ENCODE measurements at places on chromosomes 2 and 18.

DNA sequence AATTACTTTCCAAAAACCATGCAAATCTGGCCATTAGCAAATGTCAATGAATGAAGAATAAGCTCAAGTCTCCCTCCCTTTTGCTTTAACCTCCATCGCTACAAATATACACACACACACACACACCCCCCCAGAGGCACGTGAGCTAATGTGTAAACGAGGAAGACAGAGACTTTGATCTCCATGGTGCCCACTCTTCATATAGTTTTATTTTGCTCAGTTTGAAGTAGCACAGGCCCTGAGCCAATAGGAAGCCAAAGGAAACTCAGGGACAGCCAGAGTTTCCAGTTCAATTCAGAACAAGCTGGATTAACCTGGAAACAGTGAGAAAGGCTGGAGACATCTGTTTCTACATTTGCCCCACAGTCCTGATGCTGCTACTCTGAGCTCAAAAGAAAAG lies 248.4 kb upstream of the MEIS1 start:
- no peak for DNase-seq

DNA sequence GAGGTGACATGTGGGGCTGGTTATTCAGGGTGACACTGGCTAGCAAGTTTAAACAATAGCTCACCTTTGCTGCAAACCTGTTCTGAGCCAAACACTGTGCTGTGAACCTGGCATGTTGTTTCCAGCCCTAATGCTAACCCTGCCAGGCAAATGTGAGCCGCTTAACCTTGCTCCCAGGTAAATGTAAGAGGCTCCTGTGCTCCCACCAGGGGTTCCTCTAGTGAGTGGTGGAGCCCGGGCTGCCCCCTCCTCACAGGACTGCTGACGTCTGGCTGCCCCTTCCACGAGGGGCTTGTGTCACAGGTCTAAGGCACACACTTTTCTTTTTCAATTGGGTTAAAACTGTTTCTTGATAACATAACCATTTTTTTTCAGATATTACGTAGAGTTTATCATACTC lies 223.7 kb downstream of the DCDC2C start:
- no peak for DNase-seq

GRCh38 chr2:170307555-170308351 lies 129.8 kb downstream of the MYO3B start:
- no peak for DNase-seq

GRCh38 chr2:231554327-231554726 lies 24.1 kb upstream of the NMUR1 start:
- no peak for DNase-seq

GRCh38 chr18:13198701-13199100 lies 19.9 kb upstream of the LDLRAD4 start:
- no peak for DNase-seq

DNA sequence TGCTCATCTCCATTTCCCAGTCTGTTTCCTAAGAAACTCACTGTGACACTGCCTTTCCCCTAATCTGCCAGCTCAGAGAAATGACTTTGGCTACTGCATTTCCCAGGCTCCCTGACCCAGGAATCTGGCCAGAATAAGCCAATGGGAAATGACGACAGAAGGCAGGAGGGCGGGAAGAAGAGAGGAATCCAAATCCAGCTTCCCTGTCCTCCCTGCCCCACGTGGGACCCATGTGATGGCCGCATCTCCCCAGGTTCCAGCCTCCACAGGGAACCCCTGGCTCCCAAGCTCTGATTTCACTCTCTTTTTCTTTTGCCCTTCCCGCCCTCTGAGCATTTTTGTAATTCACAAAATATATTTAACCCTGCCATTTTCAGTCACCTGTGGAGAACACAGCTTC lies 37.8 kb upstream of the RAB12 start:
- no peak for DNase-seq

DNA sequence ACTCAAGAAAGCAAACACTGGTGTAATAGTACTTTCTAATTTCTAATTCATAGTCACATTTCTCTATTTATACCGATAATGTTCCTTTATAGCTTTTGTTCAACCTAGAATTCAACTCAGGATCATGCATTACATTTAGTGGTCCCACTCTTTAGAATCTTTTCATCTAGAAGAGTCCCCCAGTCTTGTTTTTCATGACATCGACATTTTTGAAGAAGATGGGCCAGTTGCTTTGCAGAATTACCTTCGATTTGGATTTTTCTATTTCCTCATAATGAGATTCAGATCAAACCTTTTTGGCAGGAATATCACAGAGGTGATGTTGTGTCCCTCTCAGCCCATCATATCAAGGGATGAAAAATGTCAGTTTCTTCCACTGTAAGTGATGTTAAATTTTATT lies 35.3 kb downstream of the KIAA2012 start:
- no peak for DNase-seq

- no peak for DNase-seq
These were observed 370.3 kb downstream of the MEIS1 start for GRCh38 chr2:66805016-66805865.

GRCh38 chr2:5849562-5849961 lies 157.4 kb downstream of the SOX11 start:
- no peak for DNase-seq

DNA sequence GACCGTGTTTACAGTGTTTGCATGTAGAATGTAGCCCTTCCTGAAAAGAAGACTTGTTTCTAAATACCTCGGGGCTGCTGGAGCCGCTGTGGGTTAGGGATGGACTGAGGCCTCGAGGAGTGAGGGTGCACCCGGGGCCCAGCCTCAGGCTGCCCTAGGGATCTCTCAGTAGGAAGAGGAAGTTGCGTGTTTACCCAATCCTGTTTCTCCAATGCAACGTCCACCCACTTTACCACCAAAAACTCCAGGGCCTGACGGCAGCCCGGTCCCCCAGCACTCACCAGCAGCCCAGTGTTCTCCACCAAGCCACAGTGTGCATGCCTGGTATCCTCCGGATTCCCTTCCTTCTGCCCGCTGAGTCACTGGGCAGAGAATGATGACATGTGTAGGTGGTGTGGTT lies 255.8 kb downstream of the GLI2 start:
- no peak for DNase-seq

GRCh38 chr2:70678576-70679143 lies 89.3 kb downstream of the ADD2 start:
- no peak for DNase-seq

DNA sequence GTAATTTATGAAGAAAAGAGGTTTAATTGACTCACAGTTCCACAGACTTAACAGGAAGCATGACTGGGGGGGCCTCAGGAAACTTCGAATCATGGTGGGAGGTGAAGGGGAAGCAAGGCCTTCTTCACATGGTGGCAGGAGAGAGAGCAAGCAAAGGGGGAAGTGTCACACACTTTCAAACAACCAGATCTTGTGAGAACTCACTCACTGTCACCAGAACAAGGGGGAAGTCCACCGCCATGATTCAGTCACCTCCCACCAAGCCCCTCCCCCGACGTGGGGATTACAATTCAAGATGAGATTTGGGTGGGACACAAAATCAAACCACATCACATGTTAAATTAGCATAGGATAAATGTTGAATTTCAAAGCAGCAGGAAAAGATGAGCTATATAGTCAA lies 56.2 kb downstream of the STRADB start:
- DNase-seq, result peak; percentile 1

DNA sequence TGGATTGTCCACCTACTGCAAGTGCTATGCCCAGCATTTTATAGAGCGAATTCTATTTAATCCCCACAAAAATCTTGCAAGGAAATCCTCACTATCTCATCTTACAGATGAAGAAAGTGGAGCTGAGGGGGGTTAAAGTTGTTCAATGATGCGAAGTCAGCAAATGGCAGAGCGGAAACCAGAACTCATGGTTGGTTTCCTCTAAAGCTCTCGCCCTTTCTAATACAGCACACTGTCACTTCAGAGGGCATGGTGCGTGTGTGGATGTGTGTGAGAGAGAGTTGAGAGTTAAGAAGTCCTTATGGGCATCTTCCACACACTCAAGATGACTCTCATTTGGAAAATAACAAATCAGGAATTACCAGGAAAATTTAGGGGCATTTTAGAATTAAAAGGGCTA lies 78.4 kb downstream of the TGFA start:
- no peak for DNase-seq

DNA sequence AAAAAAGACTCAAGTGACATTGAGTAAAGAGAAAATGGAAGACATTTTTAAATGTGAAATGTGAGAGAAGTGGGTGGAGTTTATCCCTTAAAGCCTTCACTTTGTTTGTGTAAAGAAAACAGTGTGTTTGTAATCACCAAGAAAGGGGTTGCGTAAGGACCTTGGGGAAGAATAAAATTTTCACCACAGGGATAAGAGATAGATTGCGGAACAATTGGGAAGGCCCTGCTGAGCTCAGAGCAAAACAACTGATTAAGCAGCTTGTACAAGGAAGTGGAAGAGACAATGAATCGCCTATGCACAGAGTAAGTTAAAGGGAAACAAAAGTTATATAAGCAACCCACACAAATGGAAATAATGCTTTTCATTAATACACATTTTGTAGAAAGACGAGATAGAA lies 327.7 kb downstream of the RAD51AP2 start:
- DNase-seq, result no peak

- DNase-seq, result no peak
These were observed 52.4 kb downstream of the FAM168B start for GRCh38 chr2:131040661-131041401.

- DNase-seq, result no peak
These were observed 79.0 kb downstream of the PTGR3 start for GRCh38 chr18:75129717-75130477.

- DNase-seq, result no peak
These were observed 176.5 kb downstream of the MREG start for GRCh38 chr2:215836881-215837280.

- DNase-seq, result no peak
These were observed 814.6 kb downstream of the SLC4A3 start for GRCh38 chr2:220442012-220442411.

DNA sequence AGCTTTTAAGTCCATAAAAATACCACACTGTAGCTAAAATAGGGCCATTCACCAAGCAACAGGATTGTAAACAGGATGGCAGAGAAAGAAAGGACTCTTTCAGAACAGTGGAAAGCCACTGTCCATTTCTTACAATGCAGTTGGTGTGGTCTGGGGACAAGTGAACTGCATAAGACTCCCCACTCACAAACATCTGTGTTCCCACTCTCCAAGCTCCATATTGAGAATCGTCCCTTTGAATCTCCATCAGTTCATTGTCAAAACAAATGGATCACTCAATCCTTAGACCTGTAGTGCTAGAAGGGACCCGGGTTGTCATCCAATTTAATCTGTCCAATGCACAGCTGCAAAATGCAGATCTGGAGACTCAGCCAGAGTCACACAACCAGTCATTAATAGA lies 347.4 kb upstream of the KLHL29 start:
- no peak for DNase-seq

- no peak for DNase-seq
These were observed 706.6 kb downstream of the CBLN2 start for GRCh38 chr18:71837547-71837946.

GRCh38 chr2:8976442-8977259 lies 26.8 kb downstream of the MBOAT2 start:
- no peak for DNase-seq

DNA sequence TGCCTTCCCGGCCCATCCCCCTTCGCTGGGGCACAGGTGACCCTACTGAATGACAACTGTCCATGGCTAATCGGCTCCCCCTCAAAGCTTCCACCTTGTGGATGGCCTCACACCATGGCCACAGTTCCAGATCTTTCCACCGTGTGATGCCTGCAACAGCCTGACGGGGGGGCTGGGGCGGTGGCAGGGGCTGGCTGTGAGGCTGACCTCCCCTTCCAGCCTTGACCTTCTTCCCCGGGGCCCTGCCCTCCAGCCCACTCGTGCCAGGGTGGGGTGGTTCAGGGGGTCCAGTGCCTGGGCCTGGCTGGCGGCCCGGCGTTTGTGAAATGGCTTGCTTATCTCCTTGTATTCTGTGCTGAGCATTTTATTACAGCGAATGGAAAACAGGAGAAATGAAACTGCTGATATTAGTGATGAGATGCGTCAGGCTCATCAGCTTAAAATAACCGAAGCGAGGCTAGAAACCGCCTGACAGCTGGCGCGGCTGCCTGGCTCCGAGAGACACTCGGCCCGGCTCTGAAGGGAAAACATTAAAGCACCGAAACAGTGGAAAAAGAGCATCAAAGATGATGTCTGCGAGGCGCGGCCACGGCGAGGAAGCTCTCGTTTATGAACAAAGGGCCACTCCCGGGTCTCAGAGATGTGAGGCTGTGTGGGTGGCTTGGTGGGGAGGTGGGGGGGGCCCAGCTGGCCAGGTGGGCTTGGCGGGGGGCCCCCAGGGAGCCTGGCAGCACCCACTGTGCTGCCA lies 916 bp upstream of the PDCD1 start:
- peak; percentile 61 for DNase-seq

DNA sequence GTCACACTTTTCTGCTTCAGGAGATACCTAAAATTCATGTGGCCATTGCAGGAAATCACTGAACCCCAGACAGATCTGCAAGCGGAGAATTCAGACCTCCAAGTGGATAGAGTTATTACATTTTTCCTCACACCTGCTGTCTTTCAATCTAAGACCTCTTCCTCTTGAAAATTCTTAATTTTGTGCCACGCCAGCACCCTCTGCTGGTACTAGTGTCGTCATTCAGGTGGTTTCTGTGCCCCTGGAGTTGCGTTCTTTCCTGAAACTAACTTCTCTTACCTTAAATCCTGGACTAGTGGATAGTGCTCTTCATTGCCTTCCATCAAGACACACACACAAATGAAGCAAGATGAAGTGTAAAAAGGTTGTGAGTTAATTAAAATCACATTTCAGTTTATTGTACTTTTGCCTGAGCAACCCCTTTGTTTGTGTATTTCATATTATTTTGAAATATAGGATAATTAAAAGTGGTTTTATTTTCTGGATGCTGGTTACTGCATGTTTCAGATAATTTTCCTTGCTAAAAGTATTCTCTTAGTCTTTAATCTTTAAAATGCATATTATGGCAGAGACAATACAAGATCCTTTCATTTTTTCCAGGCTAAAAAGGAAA lies 1.6 kb upstream of the DNER start:
- peak; percentile 10 for DNase-seq

DNA sequence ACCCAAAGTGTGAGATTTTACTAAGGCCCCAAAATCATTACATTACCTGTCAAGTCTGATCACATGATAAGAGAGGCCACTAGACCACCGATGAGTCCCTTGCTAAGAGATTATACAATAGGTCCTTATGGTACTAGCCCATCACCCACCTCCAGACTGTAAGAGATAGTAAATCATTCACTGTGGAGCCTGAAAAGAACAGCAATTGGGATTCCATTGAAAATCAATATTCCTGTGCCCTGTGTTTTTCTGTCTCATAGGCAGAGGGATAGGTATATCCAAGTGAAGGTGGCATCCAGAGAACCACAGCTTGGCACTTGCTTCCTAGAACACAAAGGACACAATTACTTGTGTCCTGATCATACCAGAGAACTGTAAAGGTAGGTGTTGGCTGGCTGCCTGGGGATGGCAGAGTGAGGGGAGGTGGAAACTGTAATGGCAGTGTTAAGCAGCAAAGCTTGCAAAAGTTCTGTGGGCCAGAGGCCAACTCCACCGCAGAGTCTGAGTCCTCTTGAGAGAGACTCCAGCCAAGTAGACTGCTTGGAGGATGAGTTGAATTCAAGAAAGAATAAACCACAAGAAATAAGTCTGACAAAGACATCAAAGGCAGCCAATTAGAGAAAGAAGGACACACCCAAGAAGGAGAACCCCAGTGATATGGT lies 102.0 kb upstream of the PIEZO2 start:
- DNase-seq, result no peak

- no peak for DNase-seq
These were observed 32.3 kb downstream of the MYO5B start for GRCh38 chr18:50162486-50163304.

GRCh38 chr2:211745295-211746097 lies 793.1 kb downstream of the ERBB4 start:
- DNase-seq, result peak; percentile 2
